ENCODE measurements at places on chromosomes 7 and 10.

- no peak for DNase-seq
Observed at GRCh38 chr10:21521751-21522533, 3.5 kb downstream of the SKIDA1 start.

DNA sequence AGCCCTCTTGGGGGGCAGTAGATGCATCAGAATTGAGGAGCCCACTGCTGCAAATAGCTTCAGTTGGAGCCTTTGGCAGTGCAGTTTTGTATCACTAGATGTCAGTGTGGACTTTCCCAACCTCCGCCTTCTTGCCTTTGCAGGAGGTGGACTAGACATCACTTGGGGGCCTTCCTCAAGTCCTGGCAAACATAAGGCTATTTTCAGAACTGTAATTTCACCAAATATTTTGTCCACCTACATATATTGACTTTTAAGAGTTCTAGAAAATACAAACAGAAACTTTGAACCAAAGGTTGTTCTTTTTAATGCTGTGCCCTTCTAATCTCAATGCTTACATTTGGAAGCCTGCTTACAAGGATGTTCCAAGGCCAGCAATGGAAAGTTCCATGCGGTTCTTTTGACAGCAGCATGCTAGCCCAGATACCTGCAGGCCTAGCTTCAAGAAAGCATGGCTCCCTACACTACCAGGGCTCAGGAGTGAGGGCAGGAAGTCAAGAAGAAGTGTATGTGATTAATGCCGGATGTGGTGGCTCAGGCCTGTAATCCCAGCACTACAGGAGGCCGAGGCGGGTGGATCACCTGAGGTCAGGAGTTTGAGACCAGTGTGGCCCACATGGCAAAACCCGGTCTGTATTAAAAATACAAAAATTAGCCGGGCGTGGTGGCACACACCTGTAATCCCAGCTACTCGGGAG, 8.0 kb upstream of the ZNRF2 start:
- DNase-seq, result peak; percentile 46

- no peak for DNase-seq
Observed at GRCh38 chr7:100556541-100556940, 17.2 kb downstream of the SAP25 start.

- no peak for DNase-seq
Observed at GRCh38 chr10:131074682-131075081, 236.8 kb downstream of the TCERG1L start.

DNA sequence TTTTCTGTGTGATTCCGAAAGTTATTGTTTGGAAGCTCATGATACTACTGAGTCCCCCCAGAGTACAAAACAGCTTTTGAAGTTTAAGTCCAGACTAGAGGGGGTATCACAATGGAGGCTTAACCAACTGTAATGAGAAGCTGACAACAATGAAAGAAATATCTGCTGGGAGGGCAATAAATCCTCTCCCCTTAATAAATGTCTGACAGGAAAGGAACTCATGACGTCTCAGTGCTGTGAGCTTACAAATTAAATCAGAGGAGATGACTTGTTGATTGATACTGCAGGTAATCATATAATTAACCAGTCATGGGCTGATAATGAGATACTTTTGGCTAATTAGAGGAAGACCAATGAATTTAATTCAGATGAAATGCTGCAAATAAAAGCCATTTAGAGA, 102.6 kb upstream of the WDR11 start:
- no peak for DNase-seq

DNA sequence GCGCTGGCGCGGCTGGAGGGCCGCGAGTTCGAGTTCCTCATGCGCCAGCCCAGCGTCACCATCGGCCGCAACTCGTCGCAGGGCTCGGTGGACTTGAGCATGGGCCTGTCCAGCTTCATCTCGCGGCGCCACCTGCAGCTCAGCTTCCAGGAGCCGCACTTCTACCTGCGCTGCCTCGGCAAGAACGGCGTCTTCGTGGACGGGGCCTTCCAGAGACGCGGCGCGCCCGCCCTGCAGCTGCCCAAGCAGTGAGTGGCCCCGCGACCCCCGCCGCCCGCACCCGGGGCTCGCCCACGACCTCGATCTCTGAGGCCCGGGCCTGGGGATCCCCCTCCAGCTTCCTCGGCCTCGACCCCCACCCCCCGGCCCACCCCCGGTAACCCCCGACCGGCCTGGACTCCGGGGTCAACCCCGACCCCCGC, 537 bp downstream of the FOXK1 start:
- DNase-seq, result peak; percentile 35

DNA sequence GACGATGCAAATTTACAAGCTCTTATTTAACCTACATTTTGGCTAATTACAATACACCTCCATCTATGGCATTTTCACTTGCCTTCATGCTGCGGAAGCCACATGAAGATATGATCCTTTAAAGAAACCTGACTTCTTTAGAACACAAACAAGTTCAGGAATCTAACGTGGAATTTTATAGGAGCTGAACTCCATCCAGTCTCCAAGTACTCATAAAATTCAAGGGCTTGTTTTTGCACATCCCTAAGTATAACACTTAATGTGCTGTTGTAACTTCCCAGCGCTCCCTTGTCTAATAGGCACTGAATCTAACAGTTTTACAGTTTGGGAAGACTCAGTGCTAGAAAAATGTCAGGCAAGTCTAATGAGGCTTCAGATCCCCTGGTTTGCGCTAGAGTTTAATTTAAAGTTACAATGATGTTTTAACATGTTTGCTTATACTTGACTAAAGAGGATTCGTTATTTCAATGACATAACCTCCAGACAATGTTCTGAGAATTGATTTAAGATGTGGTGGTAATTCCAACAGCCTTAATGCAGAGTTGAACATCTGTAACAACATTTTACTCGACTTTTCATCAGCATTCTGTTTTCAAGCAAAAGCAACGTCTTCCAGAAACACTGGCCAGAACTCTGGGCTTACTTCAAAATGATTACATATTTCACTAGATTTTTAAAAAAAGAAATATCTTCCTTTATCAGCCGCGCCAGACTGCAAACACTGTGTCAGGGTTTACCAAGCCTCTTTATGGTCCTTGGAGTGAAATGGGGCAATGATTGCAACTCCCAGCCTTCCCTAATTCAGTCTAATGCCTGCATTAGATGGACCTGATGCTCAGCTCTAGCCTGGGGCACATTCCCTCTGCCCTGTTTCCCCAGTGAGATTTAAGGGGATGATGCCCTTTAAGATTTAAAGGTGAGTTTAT, 664.3 kb downstream of the KCNMA1 start:
- no peak for DNase-seq

- no peak for DNase-seq
Observed at GRCh38 chr10:110637558-110638053, 6.5 kb upstream of the RBM20 start.

DNA sequence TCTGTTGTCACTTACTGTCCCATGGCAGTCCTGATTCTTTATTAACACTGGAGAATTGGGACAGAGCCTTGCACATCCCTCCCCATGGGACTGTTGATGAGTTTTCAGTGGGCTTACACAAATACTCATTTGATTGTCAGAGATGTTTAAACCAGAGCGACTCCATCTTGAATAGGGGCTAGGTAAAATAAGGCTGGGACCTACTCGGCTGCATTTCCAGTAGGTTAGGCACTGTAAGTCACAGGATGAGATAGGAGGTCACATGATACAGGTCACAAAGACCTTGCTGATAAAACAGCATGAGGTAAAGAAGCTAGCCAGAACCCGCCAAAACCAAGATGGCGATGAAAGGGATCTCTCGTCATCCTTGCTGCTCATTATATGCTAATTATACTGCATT, 47.6 kb upstream of the JCAD start:
- DNase-seq, result no peak

GRCh38 chr7:66779669-66780409, 39.3 kb downstream of the RABGEF1 start:
- no peak for DNase-seq

DNA sequence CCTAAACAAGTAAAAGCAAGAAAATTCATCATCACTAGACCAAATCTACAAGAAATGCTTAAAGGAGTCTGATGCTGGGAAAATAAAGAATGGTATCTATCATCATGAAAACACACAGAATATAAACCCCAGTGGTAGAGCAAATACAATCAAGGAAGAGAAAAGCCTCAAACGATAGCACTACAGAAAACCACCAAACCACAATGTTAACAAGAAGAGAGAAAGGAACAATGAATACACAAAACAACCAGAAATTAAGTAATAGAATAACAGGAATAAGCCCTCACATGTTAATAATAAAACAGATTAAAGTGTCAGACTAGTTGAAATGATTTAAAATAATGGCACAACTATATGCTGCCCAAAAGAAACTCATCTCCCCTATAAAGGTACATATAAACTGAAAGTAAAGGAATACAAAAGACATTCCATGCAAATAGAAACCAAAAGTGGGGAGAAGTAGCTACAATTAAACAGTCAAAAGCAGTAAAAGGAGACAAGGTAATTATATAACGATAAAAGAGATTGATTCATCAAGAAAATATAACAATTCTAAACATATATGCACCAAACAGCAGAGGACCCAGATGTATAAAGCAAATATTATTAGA, 77.3 kb downstream of the JMJD1C start:
- DNase-seq, result no peak

DNA sequence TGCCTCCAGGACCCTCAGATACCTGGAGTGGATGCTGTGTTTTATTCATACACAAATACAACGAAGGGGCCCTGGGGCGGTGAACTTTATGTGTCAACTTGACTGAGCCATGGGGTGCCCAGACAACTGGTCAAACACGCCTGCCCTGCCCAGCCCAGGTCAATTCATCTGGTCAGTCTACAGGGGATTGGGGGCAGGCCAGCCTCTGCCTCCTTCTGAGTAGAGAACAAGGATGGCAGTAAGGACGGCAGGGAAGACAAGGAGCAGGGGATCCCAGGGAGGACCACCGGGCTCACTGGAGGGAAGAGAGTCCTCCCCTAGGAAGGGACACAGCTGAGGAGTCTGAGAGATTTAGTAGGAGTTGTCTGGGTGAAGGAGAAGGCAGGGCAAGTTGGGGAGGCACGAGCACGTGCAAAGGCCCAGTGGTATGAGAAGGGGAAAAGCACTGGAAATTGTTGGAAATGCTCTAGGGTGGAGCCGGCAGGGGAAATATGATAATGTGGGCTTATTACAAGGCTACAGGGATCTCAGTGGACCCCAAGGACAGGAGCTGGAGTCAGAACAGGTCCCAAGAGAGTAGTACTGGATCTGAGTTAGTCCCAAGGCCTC, 63.4 kb downstream of the MYL10 start:
- no peak for DNase-seq

GRCh38 chr7:71795410-71795809, 616.7 kb downstream of the CALN1 start:
- DNase-seq, result no peak

DNA sequence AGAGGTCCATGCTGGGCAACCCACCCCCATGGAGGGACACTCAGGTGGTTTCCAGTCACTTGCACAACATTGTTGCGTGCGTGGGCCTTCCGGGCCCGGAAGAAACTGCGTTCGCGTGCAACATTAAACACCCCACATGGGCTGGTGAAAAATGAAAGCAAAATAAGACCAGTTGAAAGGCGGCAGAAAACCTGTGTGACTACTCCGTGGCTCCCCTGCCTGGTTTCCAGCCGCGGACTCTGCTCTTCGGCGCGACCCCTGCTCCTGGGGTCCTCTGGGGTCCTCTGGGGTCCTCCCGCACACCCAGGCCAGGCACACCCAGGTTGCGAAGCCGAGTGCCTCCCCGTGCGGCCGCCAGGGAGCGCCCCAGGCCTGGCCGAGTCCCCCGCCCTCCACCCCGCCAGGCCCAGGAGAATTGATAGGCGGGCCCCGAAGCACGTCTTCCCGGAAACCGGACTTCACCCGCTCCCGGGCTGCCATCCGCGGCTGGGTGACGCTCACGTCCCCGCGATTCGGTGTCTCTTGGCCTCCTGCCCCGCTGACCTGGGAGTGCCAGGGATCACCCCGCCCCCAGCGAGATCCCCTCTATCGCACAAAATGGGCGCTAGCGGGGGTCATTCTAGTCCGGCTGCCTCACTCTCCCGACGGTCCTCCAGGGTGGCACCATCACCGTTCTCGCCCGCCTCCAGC, 1.9 kb upstream of the SH2D4B start:
- peak; percentile 78 for DNase-seq

GRCh38 chr7:102439963-102440795, 6.8 kb downstream of the ORAI2 start:
- DNase-seq, result no peak

GRCh38 chr7:82441669-82442478, 1.7 kb downstream of the CACNA2D1 start:
- DNase-seq, result no peak

DNA sequence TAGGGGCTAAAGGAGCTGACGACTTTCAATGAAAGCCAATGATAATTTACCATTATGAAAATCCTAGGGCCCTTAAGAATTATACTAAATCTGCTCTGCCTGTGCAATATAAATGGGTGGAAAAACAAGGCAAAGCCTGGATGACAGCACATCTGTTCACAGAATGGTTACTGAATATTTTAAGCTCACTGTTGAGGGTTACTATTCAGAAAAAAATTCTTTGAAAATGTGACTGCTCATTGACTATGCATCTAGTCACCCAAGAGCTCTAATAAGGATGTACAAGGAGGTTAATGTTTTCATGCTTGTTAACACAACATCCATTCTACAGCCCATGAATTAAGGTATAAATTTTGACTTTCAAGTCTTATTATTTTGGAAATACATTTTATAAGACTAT, 8.9 kb downstream of the DKK1 start:
- DNase-seq, result no peak

- no peak for DNase-seq
Observed at GRCh38 chr7:56092789-56093531, at the start of gene PHKG1. PHKG1 (minus strand) TSS chr7:56092952; CDS start chr7:56088941, 4,011 bp downstream.

GRCh38 chr10:35855155-35855947, 213.3 kb upstream of the FZD8 start:
- DNase-seq, result no peak

GRCh38 chr7:132635127-132635526, 58.9 kb upstream of the PLXNA4 start:
- DNase-seq, result no peak

DNA sequence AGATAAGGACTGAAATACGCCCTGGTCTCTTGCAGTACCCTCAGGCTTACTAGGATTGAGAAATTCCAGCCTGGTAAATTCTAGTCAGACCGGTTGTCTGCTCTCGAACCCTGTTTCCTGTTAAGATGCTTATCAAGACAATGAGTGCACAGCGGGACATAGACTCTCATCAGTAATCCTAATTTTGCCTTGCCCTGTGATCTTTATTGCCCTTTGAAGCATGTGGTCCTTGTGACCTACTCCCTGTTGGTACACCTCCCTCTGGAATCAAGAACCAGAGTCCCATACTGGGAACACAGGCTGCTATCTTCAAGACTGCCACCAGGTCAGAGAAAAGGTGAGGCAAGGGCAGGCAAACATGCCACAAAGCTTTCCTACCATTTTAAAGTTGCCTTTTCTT, 7.2 kb downstream of the C10orf53 start:
- DNase-seq, result no peak

DNA sequence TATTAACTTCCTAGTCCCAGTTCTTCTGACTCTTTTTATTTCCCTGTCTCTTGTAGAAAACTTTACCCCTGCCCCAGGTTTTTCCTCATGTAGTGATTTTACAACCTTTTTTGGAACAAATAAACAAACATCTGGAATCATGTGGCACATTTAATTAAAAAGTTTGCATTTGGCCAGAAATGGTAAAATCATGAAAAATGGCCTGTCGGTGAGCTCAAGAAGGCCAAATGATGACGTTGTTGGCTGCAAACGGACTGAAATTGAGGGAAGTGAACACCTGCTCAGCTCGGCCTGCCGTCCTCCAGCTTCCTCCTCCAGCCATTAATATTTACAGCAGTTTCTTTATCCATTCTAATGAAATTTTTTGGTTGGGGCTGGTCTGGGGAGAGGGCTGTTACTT, 902.8 kb downstream of the LRMDA start:
- DNase-seq, result no peak
